Activated T-cell treated with anti-CD3 and anti-CD28 coated beads for 48 hours (primary cell): ENCODE measurements at places on chromosomes 16 and 17.
A peak's percentile ranks its signal among the peaks of the same experiment; 100 is the strongest.

DNA sequence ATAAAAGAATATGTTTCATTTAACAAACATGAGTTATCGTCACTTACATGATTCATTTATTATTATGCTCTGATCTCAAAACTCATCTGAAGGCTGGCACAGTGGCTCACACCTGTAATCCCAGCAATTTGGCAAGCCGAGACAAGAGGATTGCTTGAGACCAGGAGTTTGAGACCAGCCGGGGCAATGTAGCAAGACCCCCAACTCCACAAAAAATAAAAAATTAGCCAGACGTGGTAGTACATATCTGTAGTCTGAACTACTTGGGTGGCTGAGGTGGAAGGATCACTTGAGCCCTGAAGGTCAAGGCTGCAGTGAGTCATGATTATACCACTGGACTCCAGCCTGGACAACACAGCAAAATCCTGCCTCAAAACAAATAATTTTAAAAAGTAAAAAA is 16.0 kb downstream of the APPBP2 start:
- no peak for DNase-seq

DNA sequence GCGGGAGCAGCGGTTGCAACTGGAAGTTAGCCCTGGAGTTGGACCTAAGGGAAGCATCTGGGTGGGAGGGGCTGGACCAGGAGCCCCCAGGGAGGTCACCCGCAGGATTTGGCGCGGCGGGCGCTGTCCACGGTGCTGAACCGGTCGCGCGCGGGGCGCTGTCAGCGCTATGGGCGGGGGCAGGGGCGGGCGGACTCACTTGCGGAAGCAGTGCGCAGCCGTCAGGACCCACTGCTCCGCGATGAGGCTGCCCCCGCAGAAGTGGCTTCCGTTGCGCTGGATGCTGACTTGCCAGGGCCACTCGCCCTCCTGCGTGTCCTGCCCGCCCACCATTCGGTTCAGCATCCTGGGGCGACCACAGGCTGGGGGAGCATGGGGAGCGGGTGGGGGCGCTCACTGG is 4.5 kb downstream of the PRSS27 start:
- peak; percentile 79 for DNase-seq

DNA sequence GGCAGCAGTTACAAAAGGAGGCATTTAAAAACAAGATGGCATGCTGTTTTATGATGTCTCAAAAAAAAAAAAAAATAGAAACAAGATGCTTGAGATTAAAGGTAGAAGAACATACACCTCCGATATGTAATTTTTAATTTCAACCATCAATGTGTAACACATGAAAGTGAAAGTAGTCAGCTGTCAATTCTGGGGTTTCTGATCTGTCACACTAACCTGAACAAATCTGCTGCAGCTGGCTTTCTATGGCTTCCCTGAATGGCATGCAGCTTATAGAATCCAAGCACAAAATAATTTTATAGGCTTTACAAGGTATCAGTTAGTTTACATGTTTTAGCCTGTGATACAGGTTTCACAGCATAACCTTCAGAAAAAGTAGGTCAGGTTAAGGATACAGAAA is 13.5 kb downstream of the GLYR1 start:
- DNase-seq: no peak

DNA sequence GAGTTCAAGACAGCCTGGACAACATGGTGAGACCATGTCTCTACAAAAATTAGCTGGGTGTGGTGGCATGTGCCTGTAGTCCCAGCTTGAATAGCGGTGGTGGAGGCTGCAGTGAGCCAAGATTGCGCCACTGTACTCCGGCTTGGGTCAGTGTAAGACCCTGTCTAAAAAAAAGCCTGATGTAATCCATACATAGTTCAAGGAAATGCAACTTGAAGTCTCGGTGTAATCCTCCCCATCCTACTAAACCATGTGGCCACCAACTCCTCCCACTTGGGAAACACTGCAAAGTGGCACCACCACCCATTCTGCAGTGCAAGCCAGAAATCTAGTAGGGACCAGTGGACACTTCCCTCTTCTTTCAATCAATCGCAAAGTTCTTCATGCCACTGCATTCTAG is 5.4 kb upstream of the KPNB1 start:
- DNase-seq: no peak

GRCh38 chr16:30355954-30356308 is 823 bp upstream of the CD2BP2 start:
- no peak for DNase-seq

DNA sequence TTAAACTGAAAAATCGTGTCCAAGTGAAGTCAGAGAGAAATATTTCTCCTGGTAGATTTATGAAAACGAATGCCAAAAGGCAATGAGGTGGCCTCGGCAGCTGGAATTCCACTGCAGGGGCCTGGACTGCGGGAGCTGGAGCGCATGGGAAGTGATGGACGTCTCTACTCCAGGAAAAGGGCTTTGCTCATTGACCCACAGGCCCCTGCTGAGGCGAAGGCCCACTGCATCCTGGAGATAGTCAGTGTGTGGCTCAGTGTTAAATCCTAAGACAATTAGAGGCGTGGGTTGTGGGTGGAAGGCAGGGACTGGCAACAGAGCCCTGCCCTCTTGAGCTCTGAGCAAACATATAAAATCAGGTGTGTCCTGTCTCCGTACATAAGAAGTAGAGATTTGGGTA is 191.4 kb downstream of the SLC39A11 start:
- DNase-seq: no peak

DNA sequence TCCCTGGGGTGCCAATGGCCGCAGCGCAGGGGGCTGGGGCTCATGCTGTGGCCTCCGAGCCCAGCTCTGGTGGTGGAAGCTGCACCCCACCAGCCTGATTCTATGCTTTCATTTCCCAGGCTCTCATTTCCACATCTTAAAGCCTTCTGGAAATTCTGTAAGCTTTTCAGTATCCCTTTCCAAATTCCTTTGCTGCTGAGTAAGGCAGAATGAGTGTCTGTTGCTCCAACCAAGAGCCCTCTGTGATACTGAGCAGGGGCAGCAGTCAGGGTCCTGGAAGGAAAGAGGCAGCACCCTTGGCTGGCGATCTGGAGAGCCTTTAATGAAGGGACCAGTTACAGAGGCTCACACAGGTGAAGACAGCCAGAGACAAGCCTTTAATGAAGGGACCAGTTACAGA is 79.5 kb upstream of the FOXF1 start:
- DNase-seq: no peak

DNA sequence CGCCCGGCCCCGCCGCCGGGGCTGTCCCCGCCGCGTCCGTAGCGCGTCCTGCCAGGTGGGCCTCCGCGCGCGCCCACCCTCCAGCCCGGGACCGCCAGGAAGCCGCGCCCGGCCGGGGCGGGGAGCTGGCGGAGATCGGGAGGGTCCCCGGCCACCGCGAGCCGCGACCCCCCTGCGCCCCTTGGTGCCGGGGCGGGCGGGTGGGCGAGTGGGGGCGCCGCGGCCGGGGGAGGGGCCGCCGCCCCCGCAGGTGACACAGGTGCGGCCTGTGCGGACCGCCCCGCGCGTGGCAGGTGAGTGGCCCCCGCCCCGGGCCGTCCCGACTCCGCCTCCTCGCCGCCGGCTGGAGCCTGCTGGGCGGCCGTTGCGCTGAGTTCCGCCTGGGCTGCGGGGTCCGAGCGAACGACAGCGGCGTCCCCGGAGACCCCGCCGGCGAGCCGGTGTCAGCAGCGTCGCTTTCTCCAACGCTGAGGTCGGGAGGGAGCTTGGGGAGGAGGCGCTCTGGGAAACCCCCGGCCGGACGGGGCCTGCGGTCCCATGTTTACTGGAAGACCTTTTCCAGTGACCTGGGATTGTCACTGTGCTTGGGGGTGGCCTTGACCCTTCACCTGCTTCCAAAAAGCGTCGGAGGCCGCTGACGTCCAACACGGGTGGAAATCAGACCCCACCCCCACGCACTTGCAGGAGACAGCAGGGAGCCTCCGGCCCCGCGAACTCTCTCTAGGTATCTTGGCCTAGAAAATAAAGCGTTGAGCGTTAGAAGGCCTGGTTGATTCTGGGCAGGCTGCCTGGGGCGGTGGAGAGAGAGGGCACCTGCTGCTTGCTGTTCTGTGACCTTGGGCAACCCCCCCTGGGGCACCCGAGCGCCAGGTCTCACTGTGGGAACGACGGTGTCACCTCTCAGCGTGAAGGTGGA is 542 bp downstream of the KLHL36 start:
- peak; percentile 27 for DNase-seq

DNA sequence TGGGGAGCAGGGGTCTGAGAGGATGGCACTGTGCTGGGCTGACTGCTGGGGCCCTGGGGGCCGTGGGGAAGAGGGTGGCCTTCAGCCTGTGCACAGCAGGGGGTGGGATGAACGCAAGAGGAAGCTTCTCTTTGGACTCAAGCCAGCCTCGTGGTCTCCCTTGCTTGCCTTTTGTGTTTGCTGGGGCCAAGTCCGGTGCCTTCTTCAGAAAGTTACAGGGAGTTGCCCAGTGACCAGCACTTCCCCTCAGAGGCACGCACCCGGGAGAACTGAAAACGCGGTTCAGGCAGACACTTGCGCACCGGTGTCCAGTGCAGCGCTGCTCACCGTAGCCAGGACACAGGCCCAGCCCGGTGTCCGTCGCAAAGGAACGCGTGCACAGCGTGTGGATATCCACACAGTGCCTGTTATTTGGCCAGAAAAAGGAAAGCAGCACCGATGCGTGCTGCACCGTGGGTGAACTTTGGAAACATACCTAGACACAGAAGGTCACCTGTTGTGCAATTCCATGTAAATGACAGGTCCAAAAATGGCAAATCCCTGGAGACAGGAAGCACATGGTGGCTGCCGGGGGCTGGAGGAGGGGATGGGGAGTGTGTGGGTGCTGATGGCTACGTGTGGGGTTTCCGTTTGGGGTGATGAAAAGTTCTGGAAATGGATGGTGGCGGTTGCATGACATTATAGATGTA is 29.4 kb upstream of the NUDT16L1 start:
- DNase-seq: no peak

- DNase-seq: no peak
These were observed 60.2 kb downstream of the WSB1 start for GRCh38 chr17:27354051-27354490.

GRCh38 chr16:41439-42068 is 11.9 kb downstream of the POLR3K start:
- no peak for DNase-seq

GRCh38 chr17:34570506-34570905 is 8.9 kb upstream of the TMEM132E start:
- no peak for DNase-seq

GRCh38 chr17:80968602-80969029 is 23.0 kb upstream of the CHMP6 start:
- DNase-seq: no peak

DNA sequence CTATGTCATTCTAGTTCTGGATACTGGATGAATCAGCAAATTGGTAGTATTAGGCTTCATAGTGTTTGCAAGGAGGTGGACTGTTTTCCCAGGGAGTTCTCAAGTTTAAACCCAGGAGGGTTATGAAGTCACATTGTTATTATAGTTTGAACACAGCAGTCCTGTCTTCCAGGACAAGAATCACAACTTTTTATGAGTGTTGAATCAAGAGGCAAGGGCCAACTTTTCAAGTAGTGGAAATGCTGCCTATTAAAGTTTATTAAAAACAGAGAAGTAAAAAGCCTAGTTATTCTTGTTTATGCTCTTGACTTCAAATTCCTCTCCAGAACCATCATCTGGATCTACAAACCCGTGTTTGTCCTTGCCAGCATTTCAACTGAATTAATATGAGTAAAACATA is 86.3 kb upstream of the GOT2 start:
- no peak for DNase-seq

GRCh38 chr16:19808061-19808641 is 76.5 kb downstream of the GPRC5B start:
- DNase-seq: no peak

DNA sequence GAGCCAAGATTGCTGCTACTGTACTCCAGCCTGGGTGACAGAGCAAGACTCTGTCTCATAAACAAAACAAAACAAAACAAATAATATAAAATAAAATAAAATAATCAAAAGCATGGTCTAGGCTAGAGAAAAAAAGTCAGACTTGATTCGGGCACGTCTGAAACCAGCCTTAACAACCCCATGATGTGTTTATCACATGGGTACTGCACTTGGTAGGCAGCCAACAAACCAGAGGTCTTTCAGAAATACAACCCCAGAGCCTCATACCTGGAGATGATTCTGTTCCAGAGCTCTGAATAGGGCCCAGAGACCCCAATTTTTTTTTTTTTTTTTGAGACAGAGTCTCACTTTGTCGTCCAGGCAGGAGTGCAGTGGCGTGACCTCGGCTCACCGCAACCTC is 9.6 kb upstream of the HAPSTR1 start:
- no peak for DNase-seq
